Body of pancreas (tissue), 4 donors: ENCODE measurements at places on chromosomes 12 and 14. TPM values are rescaled to one million over a fixed set of nuclear protein-coding genes. Genes with fewer than 3 reads are reported as not detected.

DNA sequence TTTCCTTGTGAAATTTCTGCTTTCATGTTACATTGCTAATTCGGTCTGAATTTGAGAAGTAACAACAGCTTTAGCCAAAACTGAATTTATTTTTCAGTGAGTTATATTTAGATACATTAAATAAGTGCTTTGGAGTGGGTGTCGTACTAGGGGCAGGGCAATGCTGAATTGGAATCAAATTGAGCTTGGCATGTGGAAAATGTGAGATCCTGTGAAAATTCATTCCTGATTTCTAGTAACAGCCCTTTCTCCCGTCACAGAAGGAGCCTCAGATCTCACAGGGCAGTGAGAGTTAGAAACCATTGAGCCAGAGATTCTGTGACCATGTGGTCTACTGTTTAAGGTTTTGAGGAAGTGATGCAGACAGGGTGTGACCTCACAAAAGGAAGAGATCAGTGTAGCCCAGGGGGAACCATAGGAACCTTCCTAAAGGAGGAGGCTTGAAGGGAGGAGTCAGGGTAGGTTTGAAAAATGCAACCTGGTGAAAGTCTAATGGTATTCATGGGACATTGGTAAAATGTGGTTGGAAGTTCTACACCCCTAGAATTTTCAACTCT lies 1136.8 kb downstream of the AACS start:
- peaks cover 31% of the 10 kb centered on the region for H3K4me1 ChIP-seq
- H3K4me3 ChIP-seq: no peak overlapping the region
- no peak for DNase-seq
- no peaks in the 10 kb centered on the region for H3K36me3 ChIP-seq

- no peaks in the 10 kb centered on the region for H3K36me3 ChIP-seq
- H3K27ac ChIP-seq: no peak overlapping the region
- no peaks in the 10 kb centered on the region for H3K4me1 ChIP-seq
- H3K4me3 ChIP-seq: no peak overlapping the region
Measured at GRCh38 chr12:66074561-66074960, 56.0 kb downstream of the LLPH start.

Gene HOXC12
- total RNA-seq: not detected

DNA sequence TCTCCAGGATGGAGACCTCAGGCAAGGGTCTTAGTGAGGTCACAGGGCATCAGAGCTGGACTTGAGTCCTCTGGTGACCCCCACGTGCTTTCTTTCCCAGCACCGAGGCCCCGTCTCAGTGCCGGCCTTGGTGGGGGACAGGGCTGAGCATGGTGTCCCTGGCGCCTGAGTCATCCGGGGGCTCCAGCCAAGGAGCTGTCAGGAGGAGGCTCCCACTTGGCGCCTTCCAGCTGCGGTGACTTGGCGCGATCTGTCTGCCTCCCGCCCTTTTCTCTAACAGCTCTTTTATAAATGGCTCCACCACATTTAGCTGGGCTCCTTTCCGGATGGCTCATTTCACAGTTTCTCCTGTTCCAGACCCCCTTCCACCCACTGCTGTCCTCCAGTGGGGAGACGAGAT lies 60.4 kb downstream of the PRMT8 start:
- H3K4me1 ChIP-seq: no peaks in the 10 kb centered on the region
- H3K27me3 ChIP-seq: no peaks in the 10 kb centered on the region
- H3K36me3 ChIP-seq: no peaks in the 10 kb centered on the region
- no peak overlapping the region for H3K27ac ChIP-seq
- no peak overlapping the region for H3K4me3 ChIP-seq

GRCh38 chr14:76101391-76102379 lies 50.0 kb upstream of the GPATCH2L start:
- DNase-seq: no peak
- H3K4me3 ChIP-seq: no peak overlapping the region
- no peaks in the 10 kb centered on the region for H3K27me3 ChIP-seq
- no peaks in the 10 kb centered on the region for H3K4me1 ChIP-seq
- H3K36me3 ChIP-seq: no peaks in the 10 kb centered on the region
